Retina (tissue), 1 donor: ENCODE measurements at places on chromosomes 12 and 14.
A peak's percentile ranks its signal among the peaks of the same experiment; 100 is the strongest.

DNA sequence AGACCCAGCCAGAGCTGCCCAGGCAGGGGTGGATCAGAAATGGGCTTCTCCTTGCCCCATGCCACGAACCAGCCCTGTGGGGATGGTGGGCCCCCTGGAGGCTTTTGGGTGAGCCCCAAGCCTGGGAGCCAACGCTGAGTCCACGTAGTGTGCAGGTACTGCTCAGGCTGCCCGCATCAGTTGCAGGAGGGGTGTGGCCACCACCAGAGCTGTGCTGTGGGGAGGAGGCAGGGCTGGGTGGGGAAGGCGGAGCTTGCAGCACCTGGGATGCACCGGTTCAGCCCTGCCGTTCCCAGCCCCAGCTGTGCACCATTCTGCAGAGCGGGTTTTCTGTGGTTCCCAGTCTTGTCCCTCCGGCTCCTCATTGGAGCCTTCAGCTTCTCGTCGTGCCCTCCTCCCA lies 36.3 kb downstream of the IL31 start:
- no peak for DNase-seq

DNA sequence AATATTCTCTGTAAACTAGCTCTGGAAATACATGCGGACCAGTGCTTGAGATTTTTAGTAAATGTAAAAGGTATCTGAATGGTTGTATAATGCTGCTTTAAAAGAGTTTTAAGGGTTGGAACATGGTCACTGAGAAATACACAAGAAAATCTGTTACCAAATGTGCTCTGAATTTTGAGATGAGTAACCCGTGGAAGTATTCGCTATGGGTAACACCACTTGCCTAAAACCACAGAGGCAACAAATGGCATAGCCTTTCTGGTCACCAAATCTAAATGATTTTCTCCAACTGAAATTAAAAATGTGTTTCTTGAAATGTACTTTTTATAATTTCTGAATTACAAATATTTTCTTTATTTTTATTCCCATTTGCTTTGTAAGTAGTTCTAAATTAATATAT lies 745.7 kb downstream of the DIO2 start:
- no peak for DNase-seq

- peak; percentile 18 for DNase-seq
Observed at GRCh38 chr14:75328558-75329155, 50.0 kb downstream of the FOS start.

DNA sequence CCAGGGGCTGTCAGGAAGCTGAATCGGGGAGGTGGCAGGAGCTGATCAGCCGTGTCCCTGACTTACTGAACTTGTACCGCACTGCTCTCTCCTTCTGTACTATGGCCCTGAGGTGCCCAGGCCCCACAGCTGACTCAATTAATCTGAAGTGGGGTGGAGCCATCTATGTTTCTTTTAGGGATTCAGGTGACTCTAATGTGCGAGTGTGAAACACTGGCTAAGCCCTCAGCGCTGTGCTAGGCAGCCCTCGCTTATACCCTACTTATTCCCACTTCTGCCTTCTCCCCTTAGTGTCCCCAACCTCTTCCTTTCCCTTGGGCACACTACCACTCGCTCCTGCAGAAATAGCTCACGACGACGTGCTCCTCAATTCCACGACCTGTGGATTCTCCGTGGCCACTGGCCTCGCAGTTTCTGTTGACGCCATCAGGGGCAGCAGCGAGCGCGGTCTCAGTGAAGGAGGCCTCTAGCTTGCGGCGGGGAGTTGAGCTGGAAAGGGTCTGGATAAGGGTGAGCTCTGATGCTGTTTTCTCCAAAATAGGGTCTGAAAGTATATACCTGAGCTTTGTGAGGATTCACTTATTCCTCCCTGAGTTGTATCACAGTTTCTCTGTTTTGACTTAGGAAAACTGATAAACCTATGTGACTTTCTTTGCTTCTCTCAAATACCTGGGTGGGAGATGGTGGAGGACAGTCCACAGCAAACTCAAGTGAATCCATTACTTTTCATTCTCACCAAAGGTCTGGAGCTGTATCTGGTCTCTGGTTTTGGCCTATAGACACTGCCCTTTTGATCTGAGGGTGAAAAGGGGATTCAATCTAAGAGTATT lies 167.6 kb downstream of the SLC41A2 start:
- peak; percentile 61 for DNase-seq

GRCh38 chr12:78880078-78880477 lies 15.5 kb downstream of the SYT1 start:
- no peak for DNase-seq

GRCh38 chr12:646442-647384 lies 16.5 kb downstream of the NINJ2 start:
- DNase-seq: no peak

GRCh38 chr14:105473677-105474482 lies 741 bp upstream of the CRIP2 start:
- peak; percentile 94 for DNase-seq
